ENCODE measurements at places on chromosomes 1 and 21. TPM values are rescaled to one million over a fixed set of nuclear protein-coding genes. Genes with fewer than 3 reads are reported as not detected.

The LRRC8C gene
- 8.4 TPM for total RNA-seq

The AMY1A gene
- not detected for total RNA-seq

The APOBEC4 gene
- not detected for total RNA-seq

The AK5 gene
- total RNA-seq: 0.22 TPM

All from HCT116 (cell line).